B cell (primary cell): ENCODE measurements at places on chromosomes 5 and 9. TPM values are rescaled to one million over a fixed set of nuclear protein-coding genes. Genes with fewer than 3 reads are reported as not detected.

ZBED3 gene
- total RNA-seq: 1.2 and 1.6 TPM in 2 replicates

SPINK4 gene
- total RNA-seq: not detected in 2 replicates

MCC gene
- 0.32 and 0.83 TPM in 2 replicates for total RNA-seq

CYLC2 gene
- not detected in 2 replicates for total RNA-seq
